ENCODE measurements at places on chromosomes 11 and 22. TPM values are rescaled to one million over a fixed set of nuclear protein-coding genes. Genes with fewer than 3 reads are reported as not detected.
A peak's percentile ranks its signal among the peaks of the same experiment; 100 is the strongest.

DNA sequence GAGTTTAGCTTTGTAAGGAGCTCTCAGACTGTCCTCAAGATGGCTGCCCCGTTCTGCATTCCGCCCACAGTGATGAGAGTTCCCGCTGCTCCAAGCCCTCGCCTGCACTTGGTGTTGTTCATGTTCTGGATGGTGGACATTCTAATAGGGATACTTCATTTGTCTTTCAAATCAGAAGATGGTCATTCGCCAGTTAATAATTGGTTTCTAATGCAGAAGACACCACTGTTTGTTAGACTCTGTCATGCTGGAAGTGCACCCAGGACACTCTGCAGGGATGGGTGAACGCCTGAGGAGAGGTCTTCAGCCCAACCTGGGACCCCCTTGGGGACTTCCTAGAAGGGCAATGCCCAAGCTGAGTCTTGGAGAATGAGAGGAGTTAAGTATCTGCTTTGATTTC, 836.4 kb downstream of the TBC1D22A start:
- DNase-seq: no peak

CCDC73 gene
- total RNA-seq: 0.02 TPM

DNA sequence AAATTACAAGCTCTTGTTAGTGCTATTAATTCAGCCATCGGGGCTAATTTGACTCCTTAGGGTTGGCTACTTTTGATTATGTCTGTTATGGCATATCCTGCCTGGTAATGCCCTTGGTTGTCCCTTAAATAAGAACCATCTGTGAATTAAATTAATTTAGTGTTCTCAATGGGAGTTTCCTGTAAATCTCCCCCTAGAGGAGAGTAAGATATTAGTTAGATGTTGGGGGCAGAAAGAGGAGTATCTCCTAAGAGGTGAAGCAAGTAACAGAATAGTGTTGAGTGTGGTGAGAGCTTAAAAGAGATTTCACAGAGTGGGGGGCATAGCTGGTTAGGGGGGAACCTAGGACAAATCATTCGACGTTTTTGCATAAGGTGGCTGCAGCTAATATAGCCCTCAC, 1126.9 kb downstream of the JRKL start:
- DNase-seq: no peak

- DNase-seq: no peak
Measured at GRCh38 chr11:106471276-106471675, 393.8 kb downstream of the AASDHPPT start.

DNA sequence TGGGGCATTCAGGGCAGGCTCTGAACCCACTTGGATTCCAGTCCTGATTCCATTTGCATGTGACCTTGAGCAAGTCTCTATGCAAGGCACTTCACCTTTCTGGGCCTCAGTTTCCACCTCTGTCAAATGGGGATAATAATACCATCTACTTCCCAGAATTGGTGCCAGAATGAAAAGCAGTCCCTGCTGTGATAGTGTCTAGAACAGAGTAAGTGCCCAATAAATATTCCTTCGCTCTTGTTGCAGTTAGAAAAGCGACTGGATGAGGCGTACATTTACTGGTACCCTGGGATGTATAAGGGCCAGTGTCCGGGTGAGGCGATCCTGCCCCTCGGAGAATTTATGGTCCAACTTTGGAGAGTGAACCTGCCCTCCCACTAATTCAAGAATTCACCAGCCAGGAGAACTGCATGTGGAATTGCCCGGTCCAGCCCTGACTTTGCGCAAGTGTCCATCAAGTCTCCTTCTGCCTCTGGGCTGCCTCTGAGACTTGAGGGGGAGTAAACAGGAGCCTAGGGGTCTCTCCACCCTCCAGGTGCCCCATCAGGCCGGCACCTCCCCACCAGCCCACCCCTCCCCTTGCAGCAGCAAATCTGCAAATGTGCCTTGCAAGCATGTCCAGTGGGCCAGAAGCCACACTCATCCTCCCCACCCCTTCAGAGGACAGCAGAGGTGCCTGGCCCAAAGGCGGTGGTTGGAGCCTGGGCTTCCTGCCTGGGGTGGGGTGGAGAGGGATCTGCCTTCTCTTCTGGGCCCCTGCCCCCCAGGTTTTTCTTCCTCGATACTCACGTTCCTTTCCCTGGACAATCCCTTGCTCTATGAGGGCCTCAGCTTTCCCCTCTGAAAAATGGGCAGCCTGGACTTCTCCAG, 30.9 kb upstream of the SLC35C1 start:
- no peak for DNase-seq

DNA sequence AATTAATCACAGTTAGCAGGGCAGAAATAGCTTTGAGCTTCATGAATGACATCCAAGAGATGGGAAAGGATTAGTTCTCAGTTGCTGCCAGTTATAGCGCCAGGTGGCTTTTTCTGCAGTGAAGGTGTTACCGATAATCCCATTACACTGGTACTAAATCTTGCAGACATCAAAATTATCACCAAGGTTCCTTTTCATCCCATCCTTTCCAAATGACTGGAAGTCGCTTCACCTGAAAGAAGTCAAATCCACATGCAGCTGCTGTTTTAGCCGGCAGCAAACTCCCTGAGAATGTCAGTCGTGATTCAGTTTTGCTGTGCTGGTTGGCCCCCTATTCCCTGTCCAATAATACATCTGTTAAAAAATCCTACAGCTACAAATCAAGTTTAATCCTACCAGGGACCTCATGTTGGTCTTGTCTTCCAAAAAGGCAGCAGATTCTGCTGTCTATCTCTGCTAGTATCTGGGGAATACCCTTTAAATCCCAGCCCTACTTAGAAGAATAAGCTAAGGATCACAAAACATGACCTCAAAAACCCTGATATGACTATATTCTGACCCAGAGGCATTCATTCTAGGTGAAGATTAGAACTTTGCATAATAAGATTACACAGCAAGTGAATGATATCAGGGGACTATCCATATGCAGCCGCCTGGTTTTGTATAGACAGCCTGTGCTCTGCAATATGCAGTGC, 31.7 kb downstream of the IMMP1L start:
- no peak for DNase-seq

CRELD2 gene
- total RNA-seq: 39.7 TPM

- peak; percentile 98 for DNase-seq
Measured at GRCh38 chr22:29079218-29079901, 6.5 kb downstream of the KREMEN1 start.

- peak; percentile 45 for DNase-seq
Measured at GRCh38 chr11:65571940-65572339, 398 bp upstream of the FAM89B start.

DNA sequence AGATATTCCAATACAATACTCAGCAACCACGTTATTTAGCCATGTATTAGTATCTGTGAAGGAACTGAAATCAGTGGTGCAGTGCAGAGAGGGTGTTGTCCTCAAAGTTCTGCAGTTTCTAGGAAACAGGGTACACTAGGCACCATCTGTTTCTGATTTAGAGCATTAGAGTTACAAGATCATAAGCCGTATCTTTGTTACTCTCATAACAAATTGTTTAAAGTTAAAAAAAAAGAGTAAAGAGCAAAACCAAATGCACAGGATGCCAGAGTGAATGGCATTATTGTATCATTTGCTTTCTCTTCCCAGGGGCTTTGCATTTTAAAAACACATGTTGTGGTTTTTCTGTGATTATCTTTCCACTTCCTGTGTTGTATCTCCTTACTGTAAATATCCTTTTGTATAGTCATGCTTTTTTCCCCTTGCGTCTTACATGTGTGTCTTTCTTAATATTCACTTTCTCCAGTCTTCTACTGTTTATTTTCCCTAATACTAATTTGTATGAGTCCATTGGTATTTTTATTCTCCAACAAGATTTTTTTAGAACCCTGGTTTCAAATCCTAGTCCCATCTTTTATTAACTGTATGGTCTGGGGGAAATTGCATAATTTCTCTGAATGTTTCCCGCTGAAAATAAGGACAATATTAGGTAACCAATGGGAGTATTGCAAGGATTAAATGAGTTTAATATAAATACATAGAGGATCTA, 15.2 kb upstream of the NUP160 start:
- peak; percentile 73 for DNase-seq

DNA sequence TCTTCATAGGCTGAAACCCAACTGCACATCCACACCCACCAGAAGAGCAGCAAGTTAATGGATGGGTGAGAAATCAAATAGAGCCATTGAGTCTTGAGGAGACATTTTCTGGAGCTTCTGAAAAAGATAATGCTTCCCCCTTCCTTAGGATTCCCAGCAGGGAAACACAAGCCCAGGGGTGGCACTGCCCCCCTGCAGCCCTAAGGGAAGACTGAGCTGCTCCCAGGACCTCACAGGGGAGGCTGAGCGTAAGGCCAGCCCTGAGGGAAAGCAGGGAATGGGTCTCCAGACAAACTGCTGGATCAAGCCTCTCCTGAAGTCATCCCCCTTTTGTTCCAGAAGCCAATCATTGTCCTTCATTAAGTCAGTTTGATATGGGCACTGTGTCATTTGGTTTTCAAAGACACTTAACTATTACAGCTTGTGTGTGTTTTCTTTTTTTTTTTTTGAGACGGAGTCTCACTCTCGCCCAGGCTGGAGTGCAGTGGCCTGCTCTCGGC, 15.1 kb downstream of the LTO1 start:
- no peak for DNase-seq

DNA sequence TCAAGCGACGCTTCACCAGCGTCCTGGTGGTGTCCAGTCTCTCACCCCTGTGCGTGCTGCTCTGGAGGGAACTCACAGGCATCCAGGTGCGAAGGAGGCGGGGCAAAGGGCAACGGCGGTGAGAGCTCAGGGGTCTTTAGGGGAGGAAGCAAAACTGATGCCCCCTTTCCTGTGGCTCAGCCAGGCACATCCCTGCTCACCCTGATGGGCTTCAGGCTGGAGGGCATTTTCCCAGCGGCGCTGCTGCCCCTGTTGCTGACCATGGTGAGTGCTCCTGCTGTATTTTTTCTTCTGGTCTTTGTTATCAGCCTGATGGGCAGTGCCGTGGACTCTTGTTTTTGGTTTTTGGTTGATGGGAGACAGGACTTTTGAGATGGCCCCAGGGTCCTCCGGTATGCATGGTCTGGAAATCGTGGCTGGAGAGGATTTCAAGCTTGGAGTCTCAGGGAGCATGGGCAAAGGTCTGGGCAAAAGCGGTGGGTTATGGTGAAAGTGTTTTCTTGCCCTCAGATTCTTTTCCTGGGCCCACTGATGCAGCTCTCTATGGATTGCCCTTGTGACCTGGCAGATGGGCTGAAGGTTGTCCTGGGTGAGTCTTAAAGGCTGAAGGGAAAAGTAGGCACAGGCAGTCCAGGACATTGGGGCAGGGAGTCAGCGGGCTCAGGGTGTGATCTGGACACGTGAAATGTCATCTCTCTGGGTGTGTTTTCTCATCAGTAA, 695 bp downstream of the RCE1 start:
- no peak for DNase-seq

CARNS1 gene
- 0.05 TPM for total RNA-seq

AIP gene
- 39.8 TPM for total RNA-seq

GRCh38 chr11:41983475-41983874, 524.0 kb upstream of the LRRC4C start:
- no peak for DNase-seq

DNA sequence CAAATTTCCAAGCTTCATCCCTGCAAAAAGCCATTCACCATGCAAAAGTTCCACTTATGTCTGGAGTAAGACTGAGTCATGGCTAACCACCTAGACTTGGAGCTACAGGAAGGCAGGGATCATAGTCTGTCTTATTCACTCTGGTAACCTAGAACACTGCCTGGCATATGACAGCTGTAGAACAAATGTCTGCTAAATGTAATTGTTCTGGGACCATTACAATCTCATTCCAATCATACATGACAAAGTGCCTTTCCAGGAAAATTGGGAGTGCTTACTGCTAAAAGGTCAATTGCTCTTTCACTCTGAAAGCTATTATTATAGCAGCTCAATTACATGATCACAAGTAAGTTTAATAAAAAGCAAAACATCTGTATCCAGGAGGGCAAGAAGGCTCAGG, 99.1 kb upstream of the CHRM4 start:
- peak; percentile 18 for DNase-seq

CALCA gene
- total RNA-seq: not detected

DNAJC4 gene
- 5.3 TPM for total RNA-seq

RELA gene
- 38.3 TPM for total RNA-seq

GRCh38 chr11:32003335-32003734, 87.5 kb upstream of the RCN1 start:
- no peak for DNase-seq

DNA sequence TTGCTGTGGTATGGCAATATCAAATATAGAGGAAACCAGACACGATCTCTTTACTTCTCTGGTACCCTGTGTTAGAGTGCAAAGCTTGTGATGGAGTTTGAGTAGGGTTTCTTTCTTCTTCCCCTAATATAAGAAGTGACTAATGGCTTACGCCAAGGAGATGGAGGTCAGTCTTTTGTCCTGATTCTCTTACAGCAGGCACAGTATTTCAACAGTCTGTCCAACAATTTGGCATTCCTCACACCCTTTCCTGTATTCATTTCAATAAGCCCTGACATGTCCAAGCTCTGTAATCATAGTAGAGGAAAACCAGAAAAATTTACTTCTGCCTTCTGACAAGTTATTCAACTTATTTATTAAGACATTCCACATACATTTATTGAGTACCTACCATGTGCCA, 546.2 kb downstream of the TMEM135 start:
- no peak for DNase-seq

TRIM6 gene
- total RNA-seq: not detected

MUC2 gene
- total RNA-seq: 0.06 TPM

- DNase-seq: peak; percentile 54
Measured at GRCh38 chr11:74470526-74470925, 3.2 kb upstream of the KCNE3 start.

GRCh38 chr11:93922830-93923229, 72.4 kb upstream of the VSTM5 start:
- DNase-seq: no peak

LUZP2 gene
- 28.3 TPM for total RNA-seq

DNA sequence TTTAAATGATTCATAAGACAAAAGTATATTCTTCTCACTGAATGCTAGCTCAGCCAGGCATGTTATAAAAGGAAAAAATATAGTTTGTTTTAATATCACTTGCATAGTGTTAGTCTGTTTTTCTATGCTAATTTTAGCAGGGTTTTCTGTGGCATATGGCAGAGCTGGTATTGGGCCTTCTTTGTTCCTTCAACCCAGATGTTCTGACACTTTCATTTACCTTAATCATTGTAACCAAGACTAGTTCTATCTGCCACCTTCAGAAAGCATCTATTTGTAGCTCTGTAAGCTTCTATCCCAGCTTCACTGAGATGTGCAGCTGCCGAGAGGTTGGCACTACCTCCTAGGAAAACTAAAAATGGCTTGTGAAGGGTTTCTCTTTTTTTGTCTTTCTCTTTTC, 338.7 kb downstream of the GUCY1A2 start:
- no peak for DNase-seq

DNA sequence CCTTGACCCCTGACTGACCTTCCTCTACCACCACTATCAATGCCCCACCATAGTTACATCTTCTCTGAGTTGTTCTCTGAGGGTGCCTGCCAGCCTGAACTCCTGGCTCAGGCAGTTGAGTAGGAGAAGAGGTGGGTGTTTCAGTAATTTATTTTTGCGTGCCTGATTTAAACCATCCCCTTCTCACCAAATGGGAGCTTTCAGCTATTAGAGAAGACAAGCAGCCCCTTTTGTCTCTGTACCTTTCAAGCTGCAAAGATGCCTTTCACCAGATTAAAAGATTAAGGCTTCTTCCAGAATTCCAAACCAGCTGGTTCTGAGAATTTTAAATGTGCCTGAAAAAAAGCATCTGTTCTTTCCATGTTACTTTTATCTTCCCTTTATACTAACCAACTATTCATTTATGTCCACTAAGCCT, 223.8 kb downstream of the FAM76B start:
- peak; percentile 1 for DNase-seq

GRCh38 chr22:44269117-44269498, 43.6 kb downstream of the SHISAL1 start:
- no peak for DNase-seq
